ENCODE measurements at places on chromosomes 11 and 22.

- no peak for DNase-seq
These were observed 30.1 kb downstream of the GRAMD4 start for GRCh38 chr22:46650078-46650810.

DNA sequence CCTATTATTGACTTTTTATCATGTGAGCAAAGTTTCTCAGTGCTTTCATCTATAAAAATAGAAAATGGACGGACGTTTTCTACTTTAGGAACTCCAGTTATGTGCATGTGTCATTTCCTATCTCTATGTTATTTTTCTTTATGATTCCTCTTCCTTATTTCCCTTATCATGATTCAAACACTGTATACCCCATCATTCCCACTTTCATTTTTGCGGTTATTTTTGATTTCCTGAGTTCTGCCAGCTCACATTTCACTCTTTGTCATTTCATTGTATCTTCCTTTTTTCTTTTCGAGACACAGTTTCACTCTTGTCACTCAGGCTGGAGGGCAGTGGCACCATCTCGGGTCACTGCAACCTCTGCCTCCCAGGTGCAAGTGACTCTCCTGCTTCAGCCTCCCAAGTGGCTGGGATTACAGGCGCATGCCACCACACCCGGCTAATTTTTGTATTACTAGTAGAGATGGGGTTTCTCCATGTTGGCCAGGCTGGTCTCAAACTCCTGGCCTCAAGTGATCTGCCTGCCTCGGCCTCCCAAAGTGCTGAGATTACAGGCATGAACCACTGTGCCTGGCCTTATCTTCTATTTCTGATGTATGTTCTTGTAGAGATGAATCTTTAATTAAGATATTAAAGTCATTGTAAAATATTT lies 21.5 kb downstream of the C11orf58 start:
- no peak for DNase-seq

DNA sequence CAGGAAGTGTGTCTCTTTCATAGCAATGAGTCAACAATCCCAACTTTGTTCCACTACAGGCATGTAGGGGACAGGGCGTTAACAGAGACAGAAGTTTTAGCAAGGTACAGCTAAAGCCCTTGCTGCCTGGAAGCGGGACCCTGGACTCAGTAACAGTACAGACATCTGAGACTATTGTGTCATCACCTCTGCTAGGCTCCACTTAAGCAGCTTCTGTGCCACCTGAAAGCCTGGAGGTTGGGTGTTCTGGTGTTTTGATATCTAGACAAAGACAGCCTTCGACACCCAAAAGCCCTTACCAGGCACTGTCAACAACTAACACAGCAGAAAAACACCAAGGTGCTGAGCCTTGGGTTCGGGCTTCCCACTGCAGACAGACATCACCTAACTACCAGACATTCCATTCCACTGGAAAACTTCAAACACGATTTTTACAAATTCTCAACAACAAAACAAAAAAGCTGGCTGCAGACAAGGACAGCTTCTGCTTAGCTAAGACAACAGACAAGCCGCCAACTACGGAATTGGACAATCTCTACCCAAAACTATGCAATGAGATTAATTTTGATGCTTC lies 20.6 kb upstream of the CHST1 start:
- no peak for DNase-seq

GRCh38 chr11:64876835-64877341 lies 1.5 kb downstream of the EHD1 start:
- DNase-seq, result no peak

- DNase-seq, result no peak
These were observed 614.6 kb downstream of the TBC1D22A start for GRCh38 chr22:47376901-47377505.

- DNase-seq, result no peak
These were observed 87.2 kb upstream of the CADM1 start for GRCh38 chr11:115591380-115591779.

DNA sequence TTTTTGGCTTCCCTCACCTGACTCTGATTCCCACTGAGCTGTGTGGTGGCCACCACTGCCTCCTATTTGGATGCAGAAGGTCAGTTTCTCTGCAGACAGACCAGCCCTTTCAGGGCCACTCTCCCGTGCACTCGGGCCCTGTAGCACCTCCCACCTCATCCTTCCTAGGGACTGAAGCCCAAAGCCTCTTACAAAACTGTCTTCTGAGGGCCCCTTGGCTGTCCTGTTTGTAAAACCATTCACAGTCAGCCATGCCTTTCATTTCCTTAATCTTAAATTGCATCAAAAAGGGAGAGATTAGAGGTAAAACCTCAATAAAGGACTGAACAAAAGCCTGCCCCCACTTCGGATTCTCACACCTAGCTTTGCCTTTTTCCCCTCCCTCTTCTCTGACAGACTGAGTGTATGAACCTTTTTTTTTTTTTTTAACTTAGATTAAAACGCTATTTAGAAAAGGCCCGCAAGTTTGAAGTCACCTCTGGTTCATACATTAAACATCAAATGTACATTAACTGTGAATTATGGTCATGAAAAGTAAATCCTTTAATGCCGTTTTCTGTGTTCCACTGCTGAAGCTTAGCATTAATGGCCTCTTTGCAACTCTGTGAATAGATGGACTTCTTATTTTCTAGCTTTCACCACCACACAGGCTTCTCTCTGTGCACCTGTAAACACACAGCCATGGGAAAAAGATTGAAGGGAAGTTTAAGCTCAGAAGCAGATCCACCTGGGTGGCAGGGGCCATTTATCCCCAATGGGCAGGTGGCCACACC lies 247.2 kb upstream of the CADM1 start:
- DNase-seq, result no peak

DNA sequence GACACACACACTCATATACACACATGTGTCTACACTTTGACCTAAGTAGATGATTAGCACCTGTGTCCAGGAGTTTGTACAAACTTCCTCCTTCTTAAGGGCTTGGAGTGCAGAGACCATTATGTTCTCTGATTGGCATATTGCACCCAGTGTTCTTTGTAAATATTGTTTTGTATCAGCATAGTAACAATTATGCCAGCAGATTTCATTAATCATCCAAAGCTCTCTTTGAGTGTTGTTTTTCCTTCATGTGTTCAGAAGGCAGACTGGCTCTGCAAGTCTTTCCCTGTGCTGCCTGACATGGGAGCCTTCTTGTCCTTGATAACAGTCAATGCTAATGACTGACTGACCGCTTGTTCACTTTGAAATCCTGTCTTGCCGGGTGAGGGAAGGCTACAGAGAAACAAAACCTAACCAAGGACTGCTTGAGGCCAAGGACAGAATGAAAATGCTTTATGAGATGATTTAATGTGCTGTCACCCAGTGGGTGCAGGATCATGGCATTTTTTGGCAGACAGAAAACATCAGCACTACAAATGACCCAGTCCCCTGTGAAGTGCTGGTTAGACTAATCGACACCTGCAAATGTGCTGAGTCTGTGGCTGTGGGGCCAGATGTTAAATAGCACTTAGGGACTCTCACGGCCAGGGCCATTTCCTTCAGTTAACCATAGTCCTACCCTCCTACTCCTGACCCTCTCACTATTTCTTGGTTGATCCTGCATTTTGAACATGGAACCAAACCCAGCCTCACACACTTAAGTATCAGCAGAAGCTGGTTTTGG lies 6.6 kb upstream of the BARX2 start:
- no peak for DNase-seq

- DNase-seq, result no peak
These were observed 10.4 kb upstream of the FXYD2 start for GRCh38 chr11:117834838-117835443.

DNA sequence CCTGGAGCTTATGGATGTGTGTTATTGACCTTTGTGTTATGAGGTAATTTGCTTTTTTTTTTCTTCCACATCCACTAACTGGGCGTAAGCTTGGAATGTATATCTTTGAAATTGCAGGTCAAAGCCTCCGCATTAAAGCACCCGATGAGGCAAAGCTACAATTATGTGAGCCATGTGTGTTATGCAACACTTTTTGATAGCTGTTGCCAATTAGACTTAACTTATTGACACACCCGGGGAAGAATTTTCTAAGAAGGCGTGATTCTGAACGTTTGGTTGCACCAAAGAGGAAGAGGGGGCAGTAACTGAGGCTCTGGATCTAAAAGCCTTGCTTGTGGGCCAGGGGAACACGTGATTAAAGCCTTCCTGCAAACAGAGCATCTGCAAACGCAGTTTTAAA lies 610 bp upstream of the TEX12 start:
- no peak for DNase-seq

DNA sequence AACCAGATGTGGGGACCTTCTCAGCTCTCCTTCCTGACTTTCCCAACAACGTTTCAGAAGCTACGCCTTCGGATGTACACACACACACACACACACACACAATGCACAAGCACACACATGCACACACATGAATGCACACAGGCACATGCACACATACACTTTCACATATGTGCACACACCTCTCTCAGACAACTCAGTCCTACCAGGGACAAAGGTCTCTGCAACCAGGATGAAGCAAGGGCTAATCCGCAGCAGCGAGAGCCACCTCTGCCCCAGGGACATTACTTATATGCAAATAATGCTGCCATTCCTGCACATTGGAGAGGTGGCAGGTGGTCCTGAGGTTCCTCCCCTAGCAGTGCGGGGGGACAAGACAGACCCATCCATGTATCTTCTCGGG lies 27.4 kb upstream of the LINC01488 start:
- no peak for DNase-seq

GRCh38 chr22:36343070-36343719 lies 44.6 kb downstream of the MYH9 start:
- DNase-seq, result no peak

DNA sequence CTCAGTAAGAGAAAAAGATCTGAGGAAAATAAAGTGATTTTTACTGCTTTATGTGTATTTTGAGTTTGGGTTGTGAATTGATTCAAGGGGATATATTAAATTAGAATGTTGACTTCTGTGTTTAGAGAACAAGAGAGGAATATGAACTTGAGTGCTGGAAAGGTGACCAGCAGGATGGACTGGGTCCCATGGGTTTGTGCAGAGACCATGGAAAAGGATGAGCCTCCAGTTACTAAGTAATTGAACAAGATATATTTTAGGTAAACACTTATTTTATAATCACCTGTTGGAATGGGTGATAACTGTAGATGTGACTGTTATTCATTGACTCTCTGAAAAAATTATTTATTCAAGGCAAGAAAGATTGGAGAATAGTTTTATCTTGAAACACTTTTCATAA lies 82.0 kb upstream of the TOP3B start:
- DNase-seq, result no peak

DNA sequence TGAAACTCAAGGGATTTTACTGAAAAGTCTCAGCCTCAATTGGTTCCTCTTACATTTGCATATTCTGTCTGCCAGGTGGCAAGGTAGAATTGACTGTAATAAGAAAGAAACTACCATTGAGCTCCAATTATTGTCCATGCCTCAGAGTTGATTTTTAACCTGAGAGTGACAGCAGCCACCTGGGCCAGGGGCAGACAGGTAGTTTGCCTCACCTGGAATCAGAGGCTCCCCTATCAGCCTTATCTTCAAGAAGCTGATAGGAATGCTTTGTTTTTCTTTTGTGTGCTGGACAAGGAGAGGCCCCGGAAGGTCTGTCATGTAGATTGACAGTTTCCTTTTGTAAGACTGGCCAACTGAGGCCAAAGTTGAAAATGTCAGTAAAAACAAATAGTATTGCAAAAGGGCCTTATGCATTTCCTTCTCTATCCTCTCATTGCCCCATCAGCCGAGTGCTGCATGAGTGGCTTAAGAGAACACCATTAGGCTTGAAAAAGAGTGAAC lies 34.1 kb downstream of the CD44 start:
- no peak for DNase-seq

DNA sequence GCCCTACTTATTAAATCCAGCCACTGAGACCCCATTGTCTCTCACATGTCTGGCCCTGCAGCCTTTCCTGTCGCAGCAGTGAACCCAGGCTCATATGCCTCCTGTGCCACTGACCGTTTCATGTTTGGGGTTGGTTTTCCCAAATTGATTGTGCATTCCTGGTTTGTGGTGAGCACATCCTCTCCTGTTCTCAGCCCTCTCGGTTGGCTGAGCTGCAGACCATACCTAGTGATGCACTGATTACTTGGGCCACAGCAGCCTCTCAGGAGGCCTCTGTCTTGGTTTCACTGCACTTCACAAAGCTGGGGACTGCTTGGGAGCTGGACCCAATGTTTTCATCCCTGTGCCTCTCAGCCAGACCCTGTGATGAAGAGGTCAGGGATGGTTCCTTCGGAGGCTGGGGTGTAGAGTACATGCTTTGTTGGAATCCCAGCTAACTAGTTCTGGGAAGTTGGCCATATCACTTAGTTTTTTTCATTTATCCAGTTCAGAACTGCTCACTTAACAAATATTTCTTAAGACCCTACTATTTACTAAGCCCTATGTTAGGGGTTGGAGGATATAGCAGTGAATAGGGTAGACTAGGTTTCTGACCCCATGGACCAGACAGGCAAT lies 30.9 kb downstream of the PARVA start:
- no peak for DNase-seq

DNA sequence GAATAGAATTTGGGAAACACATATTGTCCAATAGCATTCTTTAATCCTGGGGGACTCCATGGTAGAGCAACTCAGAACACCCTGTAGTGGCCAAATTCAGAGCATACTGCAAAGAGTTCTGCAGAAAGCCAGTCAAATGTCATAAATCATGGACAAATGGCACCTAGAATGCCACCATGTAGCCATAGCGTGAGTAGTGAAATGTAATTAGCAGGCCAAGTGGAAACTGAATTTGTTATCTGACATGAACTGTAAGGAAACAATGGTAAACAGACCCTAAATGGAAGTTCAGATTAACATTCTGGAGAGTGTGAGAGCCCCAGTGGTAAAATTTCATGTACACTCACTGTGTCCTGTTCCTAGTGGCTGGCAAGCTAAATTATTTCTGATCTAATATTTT lies 7.0 kb upstream of the PRSS23 start:
- no peak for DNase-seq

GRCh38 chr22:20741634-20742581 lies 32.0 kb upstream of the SERPIND1 start:
- DNase-seq, result no peak

DNA sequence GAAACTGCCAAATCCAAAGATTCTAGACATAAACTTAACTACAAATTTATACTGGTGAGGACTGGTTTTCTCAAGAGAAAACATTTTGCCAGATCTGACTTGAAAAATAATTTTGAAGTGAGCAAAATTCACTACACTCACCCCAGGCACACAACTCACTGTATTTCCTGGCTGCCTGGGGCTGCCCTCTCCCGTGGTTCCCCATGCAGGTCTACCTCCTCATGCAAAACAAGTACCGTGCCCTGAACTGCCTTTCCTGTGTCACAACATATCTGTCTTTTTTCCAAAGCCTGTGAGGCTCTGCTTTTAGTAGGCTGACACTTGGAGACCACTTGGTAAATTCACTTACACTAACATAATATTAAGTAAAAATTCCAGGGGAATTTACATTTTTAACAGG lies 76.4 kb downstream of the LIF start:
- DNase-seq, result no peak

DNA sequence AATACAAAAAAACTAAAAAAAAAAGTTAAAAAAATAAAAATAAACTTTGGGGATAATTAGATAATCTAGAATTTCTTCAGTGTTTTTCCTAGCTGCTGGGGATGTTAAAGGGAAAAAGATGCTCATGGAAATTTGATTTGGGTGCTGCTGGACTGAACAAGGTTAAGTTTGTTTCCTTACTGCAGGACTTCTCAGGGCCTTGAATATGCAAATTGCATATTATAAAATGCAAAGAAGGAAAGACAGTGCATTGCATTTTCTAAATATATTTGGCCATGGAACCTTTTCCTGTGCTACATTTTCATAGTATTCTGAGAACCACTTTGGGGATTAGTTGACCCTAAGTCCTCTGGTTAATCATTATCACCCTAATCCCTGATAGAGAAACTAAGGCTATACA lies 79.6 kb downstream of the ABTB2 start:
- DNase-seq, result no peak

All from NCI-H1048 (cell line).